ENCODE measurements at places on chromosomes 11 and 22. TPM values are rescaled to one million over a fixed set of nuclear protein-coding genes. Genes with fewer than 3 reads are reported as not detected.

DNA sequence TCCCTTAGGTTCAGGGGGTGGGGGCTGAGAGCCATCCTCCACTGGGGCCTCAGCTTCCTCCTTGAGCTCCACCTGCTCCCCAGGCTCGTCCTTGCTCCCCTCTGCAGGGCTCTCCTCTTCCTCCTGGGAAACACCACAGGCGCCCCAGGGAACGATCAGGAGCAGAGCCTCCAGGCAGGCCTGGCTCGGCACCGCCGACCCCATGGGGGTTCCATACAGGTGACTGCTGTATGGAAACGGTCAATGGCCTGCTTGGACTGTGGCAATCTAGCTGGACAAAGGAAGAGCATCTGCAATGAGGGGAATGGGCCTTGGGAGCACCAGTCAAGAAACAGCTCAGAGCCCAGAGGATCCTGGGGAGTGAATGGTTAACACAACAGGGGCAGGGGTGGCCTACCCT is 7.9 kb downstream of the HYOU1 start:
- H3K36me3 ChIP-seq = peaks cover 87% of the 10 kb centered on the region
- H3K27me3 ChIP-seq = no peaks in the 10 kb centered on the region
- no peak overlapping the region for H3K4me3 ChIP-seq
- DNase-seq = no peak
- H3K4me1 ChIP-seq = no peaks in the 10 kb centered on the region

DNA sequence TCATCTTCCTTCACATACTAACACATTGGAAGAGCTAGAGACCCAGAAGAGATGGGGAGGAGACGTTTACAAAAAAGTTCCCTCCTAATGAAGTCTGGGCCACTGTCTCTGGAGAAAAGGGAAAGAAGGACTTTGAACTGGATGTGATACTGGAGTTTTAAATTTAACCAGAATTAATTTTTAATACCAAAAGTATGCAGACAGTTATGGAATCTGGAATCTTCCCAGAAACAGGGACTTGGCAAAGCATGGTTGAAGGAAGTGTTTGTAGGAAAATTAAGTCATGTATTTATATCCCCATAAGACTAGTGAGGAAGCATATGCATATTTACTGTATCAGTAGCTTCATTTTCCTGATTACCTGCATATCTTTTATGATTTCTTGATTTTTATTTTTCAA is 215.5 kb downstream of the TTC28 start:
- no peaks in the 10 kb centered on the region for H3K4me1 ChIP-seq
- no peak for DNase-seq
- H3K4me3 ChIP-seq = no peak overlapping the region
- no peaks in the 10 kb centered on the region for H3K27me3 ChIP-seq
- H3K36me3 ChIP-seq = no peaks in the 10 kb centered on the region

The ARFGAP2 gene
- 64.8 TPM for total RNA-seq

The PANX3 gene
- total RNA-seq = not detected

The SYT12 gene
- total RNA-seq = 0.09 TPM

The MYO7A gene
- 1.5 TPM for total RNA-seq

The P4HA3 gene
- total RNA-seq = 0.09 TPM

All from thymus (tissue), 14 donors.